ENCODE measurements at places on chromosomes 11 and 22. TPM values are rescaled to one million over a fixed set of nuclear protein-coding genes. Genes with fewer than 3 reads are reported as not detected.

Gene FOLR1
- total RNA-seq: not detected

Gene DEFB131B
- total RNA-seq: not detected

Gene PKDREJ
- total RNA-seq: not detected

Gene FAM83F
- total RNA-seq: 1.1 TPM

Gene ART5
- total RNA-seq: not detected

Gene SAA1
- not detected for total RNA-seq

Gene SLC22A9
- not detected for total RNA-seq

Gene NLRP14
- total RNA-seq: 0.21 TPM

Gene PVALB
- not detected for total RNA-seq

Gene TIMP3
- not detected for total RNA-seq

Gene LDHAL6A
- total RNA-seq: not detected

Gene PLAAT5
- total RNA-seq: not detected

Gene SLC6A5
- not detected for total RNA-seq

Gene HEPACAM
- total RNA-seq: not detected

Gene PPFIBP2
- total RNA-seq: 19.9 TPM

Gene TCN1
- total RNA-seq: not detected

Gene F2
- not detected for total RNA-seq

Gene KCNK4
- 0.46 TPM for total RNA-seq

Gene LAYN
- 6.3 TPM for total RNA-seq

Gene NCR3LG1
- 0.54 TPM for total RNA-seq

Gene CAVIN3
- 4.3 TPM for total RNA-seq

Gene HTR3B
- not detected for total RNA-seq
